ENCODE measurements at places on chromosomes 13 and 19.

- DNase-seq = no peak
Observed at GRCh38 chr13:107834717-107835116, 380.6 kb downstream of the LIG4 start.

- DNase-seq = no peak
Observed at GRCh38 chr13:65342541-65343337, 1887.4 kb downstream of the PCDH9 start.

- DNase-seq = no peak
Observed at GRCh38 chr19:17242431-17243208, 3.1 kb downstream of the NR2F6 start.

DNA sequence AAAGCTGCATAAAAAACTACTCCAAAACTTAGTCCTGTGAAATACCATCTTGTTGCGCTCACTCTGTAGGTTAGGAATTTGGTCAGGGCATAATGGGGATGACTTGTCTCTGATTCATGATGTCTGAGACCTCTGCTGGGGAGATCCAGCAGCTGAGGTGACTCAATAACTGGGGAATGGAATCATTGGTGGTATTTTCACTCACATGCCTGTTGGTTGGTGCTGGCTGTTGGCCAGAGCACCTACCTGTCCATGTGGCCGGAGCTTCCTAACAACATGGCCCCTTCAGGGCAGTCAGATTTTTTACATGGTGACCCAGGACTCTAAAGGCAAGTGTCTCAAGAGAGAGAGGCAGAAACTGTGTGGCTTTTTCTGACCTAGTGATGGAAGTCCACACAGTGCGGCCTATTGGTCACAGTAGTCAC is 7.4 kb upstream of the ESD start:
- DNase-seq = peak; percentile 88

- DNase-seq = no peak
Observed at GRCh38 chr13:54078271-54078870, 1049.8 kb downstream of the OLFM4 start.

DNA sequence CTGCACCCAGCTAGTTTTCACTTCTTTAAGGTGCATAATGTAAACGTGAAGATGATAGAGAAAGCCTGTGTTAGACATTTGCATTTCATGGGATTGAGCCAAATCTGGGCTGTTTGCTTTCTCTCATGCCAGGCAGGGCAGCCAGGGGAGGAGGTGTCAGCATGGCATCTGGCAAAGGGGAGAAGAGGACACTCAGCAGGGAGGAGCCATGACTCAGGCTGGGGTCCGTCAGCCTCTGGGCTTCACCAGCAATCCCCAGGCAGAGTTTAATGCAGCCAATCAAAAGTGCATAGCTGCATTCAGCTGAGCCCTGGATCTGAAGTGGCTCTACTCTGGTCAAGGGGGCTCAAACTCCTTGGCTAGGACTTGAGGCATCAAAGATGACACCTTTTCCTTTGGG is 23.5 kb downstream of the EBPL start:
- no peak for DNase-seq

DNA sequence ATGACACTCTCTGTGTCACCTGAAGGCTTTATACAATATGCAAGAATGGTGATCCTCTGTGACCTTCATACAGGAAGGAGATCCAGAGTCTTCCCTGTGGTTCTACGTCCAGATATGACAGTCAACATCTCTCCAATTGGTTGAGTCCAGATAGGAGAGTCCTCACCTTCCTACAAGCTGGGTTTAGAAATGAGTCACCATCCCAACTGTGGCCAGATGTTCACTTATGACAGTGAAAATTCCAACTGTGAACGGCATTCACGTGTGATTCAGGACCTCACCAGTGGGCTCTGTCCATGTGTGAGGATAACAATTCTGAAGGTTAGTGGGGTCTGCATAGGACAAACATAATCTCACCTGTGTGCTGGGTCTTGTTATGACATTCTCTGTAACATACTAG is 52.5 kb upstream of the ZNF728 start:
- no peak for DNase-seq

- DNase-seq = no peak
Observed at GRCh38 chr13:114177245-114178010, 1.6 kb upstream of the CFAP97D2 start.

GRCh38 chr19:9039728-9040127 is 29.5 kb upstream of the MUC16 start:
- no peak for DNase-seq

GRCh38 chr19:46579361-46579879 is 21.7 kb upstream of the CALM3 start:
- no peak for DNase-seq

DNA sequence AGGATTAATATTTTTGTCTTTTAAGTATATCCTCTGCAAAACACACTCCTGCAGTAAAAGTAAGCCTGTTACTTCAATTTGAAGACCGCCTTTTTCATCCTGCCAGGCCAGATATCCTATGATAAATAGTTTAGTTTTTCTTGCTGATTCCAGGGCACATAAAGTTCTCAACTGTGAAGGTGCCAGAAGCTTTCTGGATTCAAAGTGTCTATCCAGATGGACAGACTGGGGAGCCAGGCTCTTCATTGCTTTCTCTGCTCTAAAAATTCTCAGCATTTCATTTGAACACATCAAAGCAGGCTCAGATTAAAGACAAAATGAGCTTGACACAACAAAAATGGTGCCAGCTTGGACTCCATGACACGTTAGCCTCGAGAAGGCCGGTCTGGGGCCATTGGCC is 53.6 kb upstream of the UBL3 start:
- no peak for DNase-seq

GRCh38 chr19:1513499-1514294 is 878 bp upstream of the ADAMTSL5 start:
- no peak for DNase-seq

GRCh38 chr13:107883561-107884175 is 331.7 kb downstream of the LIG4 start:
- DNase-seq = no peak

DNA sequence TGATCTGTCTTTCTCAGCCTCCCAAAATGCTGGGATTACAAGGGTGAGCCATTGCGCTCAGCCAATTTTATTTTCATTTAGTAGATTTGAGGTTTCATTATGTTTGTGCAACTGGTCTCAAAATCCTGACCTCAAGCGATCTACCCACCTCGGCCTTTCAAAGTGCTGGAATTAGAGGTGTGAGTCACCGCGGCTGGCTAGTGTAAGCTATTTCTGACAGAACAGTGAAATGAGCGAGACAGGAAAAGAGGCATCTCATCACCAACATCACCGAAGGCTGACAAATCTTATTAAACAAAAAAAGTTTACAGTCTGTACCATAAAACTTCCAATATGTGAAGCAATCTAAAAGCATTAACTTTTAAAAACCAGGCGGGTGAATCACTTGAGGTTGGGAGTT is 12.2 kb upstream of the ZNF888 start:
- no peak for DNase-seq

DNA sequence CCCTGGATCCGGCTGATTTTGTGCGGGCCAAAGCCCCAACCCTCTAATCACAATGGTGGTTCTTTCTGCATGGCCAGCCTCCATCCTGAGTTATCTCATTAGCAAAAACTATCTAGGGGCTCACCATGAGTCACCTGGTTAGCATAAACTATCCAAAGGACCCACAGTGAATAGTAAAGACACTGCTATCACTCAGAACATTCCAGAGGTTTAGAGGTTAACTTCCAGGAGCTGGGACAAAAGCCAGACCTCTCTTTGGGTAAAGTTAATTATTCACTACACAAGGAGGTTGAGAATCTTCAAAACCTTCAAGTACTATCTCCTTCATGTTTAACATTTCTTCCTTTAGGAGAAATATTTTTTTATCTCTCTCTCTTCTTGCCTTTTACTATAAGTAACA is 18.8 kb upstream of the PPP5C start:
- no peak for DNase-seq

DNA sequence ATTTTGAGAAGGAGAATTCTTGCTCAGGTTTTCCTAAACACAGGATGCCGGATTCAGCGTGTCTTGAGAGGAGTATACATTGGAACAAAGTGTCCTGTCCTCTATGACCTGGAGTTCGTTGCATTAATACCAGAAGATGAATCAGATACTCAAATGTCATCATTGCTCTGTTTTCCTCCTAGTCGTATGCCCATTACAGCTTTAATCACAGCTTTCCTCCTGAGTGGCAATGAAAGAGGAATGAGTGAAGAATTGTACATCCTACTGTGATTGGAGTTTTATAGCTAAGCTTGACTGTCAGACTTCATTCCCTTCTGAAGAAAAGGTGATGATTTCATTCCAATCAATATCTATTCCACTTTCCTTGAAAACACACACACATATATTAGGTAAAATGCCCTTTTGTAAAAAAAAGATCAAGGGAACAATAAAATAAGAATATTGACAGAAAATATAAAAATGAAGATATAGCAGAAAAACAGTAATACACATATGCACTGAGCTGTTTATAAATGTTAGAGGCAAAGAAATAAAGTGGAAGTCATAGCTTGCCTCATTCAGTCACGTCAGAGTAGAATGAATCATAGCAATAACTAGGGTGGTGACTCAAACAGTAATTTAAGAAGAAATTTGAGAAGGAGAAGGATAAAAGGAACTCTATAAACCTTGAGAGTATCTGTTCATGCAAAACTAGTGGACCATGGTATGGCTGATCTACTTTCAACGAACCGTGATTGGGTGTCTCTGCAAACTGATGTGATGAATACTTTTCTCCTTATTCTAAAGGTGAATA is 501.5 kb downstream of the SUCLA2 start:
- DNase-seq = peak; percentile 40

GRCh38 chr19:55493645-55494171 is 5.5 kb downstream of the SSC5D start:
- no peak for DNase-seq

- DNase-seq = no peak
Observed at GRCh38 chr13:54733639-54734038, 1705.0 kb downstream of the OLFM4 start.

GRCh38 chr19:14476673-14477401 is 1.7 kb upstream of the PTGER1 start:
- no peak for DNase-seq

DNA sequence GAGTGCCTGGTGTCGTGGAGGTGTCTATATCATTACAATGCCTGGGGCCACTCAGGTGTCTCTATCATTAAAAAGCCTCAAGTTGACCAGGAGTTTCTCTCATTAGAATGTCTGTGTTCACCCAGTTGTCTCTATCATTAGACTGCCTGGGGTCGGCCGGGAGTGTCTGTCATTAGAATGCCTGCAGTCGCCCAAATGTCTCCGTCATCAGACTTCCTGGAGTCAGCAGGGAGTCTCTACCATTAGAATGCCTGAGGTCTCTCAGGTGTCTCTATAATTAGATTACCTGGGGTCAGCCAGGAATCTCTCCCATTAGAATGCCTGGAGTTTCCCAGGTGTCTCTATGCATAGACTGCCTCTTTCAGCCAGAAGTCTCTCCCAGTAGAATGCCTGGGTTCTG is 1477.6 kb downstream of the UQCRFS1 start:
- DNase-seq = no peak

GRCh38 chr13:59690857-59691500 is 472.7 kb downstream of the DIAPH3 start:
- DNase-seq = no peak

- DNase-seq = no peak
Observed at GRCh38 chr19:45364696-45365095, 5.7 kb downstream of the ERCC2 start.

GRCh38 chr13:104002216-104002615 is 936.0 kb upstream of the SLC10A2 start:
- no peak for DNase-seq

- no peak for DNase-seq
Observed at GRCh38 chr19:55504252-55504603, 16.0 kb downstream of the SSC5D start.
